ENCODE measurements at places on chromosomes 2 and 18.
A peak's percentile ranks its signal among the peaks of the same experiment; 100 is the strongest.

- no peak for DNase-seq
These were observed 41.2 kb downstream of the RPL37A start for GRCh38 chr2:216539791-216540241.

DNA sequence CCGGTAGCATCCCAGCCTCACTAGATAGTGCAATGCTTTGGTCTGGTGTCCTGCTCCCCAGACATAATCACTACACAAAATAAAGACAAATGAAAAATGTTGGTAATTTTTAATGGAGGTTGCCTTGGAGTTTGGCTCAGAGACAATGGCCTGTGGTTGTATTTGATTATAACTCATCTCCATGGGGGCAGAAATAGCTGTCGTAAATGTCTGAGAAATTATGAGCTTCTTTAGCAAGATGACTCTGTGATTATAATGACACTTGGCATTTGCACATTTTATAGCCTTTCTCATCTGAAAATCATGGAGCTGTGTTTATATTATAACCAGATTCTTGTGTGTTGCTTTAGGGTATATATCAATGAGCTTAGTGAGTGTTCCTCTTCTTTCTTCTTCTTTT is 1779.7 kb upstream of the CELF4 start:
- DNase-seq, result no peak

DNA sequence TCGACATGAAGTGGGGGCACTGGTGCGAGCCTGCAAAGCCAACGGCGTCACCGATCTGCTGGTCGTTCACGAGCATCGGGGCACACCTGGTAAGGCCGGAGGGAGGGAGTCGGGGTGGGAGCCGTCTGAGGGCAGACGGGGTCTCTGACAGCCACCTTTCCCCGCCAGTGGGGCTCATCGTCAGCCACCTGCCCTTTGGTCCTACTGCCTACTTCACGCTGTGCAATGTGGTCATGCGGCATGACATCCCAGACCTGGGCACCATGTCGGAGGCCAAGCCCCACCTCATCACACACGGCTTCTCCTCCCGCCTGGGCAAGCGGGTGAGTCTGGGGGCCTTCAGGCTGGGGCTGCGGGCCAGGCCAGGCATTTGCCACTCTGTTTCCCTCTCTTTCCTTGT is 2.9 kb downstream of the IMP4 start:
- DNase-seq, result no peak

- DNase-seq, result no peak
These were observed 84.6 kb downstream of the PLCL1 start for GRCh38 chr2:197889041-197889440.

- DNase-seq, result no peak
These were observed 639.9 kb downstream of the DCC start for GRCh38 chr18:52979892-52980291.

DNA sequence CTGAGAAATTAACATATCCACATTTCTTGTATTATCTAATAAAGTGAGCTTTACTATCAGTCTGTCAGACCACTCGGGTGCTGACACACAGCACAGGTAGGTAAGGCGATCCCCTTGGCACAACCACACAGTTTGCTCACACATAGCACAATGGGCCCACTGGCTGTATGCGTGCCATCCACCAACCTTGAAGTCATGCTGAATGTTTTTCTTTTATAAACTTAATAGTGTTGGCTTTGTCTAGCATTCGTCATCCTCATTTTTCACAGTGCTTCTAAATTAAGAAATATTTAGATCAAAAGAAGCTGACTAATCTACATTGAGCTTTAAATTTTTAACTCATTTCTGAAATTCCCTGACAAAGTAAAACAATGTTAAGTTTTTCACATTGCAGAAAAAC is 50.0 kb upstream of the PAPOLG start:
- no peak for DNase-seq

DNA sequence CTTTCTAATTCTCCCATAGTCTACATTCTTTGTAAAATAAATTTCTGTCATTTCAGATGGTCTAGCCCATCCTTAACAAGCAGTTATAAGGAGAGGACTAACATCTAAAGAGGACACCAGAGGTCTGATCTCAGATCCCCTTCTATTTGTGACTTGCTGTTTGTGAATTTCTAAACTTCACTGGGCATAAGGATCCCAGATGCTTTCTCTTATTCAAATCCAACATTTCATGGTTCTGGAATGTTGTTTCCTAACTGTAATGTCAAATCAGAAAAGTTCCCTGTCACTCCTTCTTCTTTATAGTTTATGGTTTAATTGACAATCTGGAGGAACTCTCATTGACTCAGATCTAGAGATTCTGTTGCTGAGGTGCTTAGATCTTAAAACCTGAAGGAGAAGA is 430.2 kb downstream of the MEIS1 start:
- DNase-seq, result no peak

DNA sequence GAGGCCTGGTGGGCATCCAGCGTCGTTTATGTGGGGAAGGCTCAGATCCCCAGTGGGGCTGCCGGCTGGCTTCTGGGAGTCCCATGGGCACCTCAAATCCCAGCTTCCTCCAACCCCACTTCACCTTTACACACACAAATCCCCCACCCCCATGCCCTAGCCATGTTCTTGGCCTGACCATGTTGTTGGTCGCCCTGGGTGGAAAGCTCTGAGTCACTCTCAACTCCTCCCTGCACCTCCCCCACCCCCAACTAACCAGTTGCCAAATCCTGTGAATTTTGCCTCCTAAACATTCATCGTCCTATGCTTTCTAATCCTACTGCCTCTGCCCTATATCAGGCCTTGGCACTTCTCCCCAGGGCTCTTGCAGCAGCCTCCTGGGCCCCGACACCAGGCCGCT is 6.4 kb downstream of the TNS1 start:
- DNase-seq, result no peak

- DNase-seq, result no peak
These were observed 11.1 kb upstream of the DCTN1 start for GRCh38 chr2:74391209-74391579.

DNA sequence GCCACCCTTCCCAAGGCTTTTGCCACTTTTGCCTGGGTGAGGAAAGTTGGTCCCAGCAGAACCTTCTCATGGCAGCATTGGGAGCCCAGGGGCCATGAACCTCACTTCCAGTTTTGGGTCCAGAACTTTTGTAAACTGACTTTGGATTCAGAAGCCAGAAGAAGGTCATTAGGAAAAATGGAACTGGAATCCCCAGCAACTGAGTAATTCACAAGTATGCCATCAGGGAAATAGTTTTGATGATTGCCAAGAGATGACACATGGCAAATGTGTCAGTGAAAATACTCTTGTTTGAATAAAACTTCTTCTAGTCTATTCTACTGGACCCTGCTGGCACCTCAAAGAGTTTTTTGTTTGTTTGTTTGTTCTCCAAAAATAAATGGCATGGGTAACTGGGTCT is 203.7 kb downstream of the SETBP1 start:
- no peak for DNase-seq

DNA sequence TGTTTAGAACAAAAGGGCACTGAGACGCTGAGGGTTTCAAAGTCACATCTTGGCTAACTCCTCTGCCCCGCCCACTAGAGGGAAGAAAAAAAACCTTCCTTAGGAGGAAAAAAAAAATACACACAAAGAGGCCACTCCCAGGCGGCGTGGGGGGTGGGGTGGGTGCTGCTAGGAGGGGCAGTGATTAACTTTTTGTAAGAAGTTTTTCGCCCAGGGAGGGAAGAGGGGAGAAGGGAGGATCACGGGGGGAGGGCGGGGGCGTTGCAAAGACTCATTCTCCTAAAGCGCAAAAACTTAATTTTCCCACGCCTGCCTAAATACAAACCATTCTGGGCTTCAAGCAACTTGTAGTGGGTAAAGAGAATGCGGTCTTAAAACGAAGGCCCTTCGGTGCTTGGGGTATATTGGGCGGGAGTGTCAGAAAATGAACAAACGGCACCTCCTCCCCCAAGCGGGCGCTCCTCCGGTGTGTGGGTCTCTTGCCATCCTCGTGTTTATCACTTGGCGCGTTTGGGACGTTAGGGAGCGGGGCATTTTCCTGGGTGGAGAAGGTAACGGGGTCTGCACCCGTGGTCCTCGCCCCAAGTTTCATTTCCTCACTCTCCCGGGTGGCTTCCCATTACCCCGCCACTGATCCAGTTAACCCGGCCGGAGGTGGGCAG is 1.7 kb downstream of the CXCR4 start:
- peak; percentile 74 for DNase-seq

DNA sequence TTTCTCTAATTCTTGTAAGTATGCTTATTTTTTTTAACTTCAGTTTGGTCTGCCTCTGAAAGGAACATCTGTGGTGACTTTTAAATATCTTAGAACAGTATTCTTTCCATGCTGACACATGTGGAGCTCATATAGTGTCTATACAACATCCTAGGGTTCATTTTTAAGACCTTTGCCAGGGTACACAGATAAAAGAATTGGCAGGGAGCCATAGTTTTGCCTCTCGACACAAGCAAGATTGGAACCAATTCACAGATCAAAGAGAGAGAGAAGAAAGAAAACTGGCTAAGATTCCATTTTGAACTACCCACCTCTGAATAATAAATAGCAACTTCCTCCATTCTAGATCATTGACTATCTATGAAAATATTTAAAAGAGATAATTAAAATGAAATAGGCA is 142.7 kb upstream of the ST6GAL2 start:
- no peak for DNase-seq

- no peak for DNase-seq
These were observed 19.5 kb downstream of the STRADB start for GRCh38 chr2:201470821-201471731.

DNA sequence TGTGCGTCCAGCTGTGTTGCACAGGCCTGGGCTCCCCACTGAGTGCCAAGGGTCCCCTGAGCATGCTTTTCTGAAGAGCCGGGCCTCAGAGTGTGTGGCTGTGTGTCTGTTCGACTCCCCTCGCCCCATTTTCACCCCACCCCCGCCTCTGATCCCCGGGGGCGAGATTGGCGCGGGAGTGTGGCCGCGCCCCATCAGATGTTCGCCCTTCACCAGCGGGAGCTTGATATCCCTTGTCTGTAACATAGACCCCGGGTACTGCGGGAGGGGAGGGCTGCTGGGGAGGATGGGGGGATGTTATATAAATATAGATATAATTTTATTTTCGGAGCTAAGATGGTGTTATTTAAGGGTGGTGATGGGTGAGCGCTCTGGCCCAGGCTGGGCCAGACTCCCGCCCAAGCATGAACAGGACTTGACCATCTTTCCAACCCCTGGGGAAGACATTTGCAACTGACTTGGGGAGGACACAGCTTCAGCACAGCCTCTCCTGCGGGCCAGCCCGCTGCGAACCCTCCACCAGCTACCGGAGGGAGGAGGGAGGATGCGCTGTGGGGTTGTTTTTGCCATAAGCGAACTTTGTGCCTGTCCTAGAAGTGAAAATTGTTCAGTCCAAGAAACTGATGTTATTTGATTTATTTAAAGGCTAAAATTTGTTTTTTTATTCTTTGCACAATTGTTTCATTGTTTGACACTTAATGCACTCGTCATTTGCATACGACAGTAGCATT is 1.5 kb downstream of the RHOB start:
- DNase-seq, result no peak

DNA sequence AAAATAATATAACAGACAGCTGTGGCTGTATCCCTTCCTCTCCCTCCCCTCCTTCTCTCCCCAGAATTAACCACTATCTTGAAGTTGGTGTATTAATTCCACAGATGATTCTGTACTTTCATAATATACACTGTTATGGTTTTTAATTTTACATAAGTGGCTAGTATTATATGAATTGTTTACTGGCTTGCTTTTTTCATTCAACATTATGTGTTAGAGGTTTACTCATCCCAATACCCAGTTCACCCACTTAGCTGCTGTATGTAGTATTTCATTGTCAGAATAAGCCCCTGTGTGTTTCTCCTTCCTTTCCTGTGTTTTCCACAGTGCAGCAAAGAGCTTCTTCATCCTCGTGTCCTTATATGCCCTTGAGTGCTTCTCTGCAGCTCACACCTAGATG is 75.6 kb upstream of the B3GNT7 start:
- no peak for DNase-seq

DNA sequence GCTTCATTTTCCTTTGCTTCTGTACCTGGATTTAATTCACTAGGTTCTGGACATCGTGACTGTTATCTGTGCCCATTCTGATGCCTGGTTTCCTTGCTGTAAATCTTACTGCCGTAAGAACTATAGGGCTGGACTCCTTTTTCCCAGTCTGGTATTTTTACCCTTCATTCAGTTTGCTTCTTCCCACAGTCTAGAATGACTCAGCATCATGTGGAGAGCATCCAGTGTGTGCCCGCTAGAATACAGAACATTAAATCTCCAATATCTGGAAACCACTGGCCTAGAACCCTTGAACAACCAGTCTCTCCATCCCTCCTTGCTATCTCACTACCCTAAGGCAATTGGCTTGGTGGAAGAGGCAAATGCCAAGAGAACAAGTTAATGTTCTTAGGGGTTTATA is 1075.4 kb upstream of the ZEB2 start:
- DNase-seq, result no peak

- no peak for DNase-seq
These were observed 41.3 kb upstream of the MARCHF7 start for GRCh38 chr2:159671047-159671446.

DNA sequence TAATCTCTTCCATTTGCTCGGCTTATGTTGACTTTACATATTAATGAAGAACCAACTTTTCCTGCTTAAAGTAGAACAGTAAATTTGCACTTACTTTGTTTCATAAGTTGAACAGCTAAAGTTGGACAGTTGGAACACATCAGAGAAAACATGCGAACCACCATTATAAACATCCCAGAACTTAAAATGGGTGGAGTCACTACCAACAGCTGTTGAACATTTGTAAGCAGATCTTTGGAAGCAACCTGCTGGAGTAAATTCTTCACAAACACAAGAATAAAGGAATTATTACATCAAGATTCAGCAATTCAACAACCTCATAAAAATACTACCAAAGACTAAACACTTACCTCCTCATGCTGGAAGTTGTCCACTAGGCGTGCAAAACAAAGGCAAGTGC is 96.4 kb upstream of the DNER start:
- no peak for DNase-seq

- DNase-seq, result no peak
These were observed 156.3 kb downstream of the TTC32 start for GRCh38 chr2:19745318-19746136.

DNA sequence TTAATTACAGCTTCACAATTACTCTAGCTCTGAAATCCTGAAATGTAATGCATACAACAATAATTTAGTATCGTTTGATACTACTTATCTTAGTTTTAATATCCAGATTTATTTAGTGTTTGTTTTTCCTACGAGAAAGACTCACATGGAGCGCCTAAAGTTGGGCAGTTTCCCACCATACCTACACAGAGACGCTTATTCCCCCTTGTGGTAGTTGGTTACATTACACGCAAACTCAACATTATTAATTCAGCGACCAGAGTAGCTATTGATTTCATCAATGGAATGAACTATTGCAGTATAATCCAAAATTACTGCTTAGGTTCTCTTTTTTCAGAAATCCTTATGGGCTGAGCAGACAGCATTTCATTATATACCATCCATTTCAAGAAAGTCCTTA is 164.0 kb upstream of the REG3G start:
- DNase-seq, result no peak
